ENCODE measurements at places on chromosomes 2 and 18. TPM values are rescaled to one million over a fixed set of nuclear protein-coding genes. Genes with fewer than 3 reads are reported as not detected.

GRCh38 chr2:233999182-233999581 lies 51.3 kb upstream of the SPP2 start:
- DNase-seq = peak; percentile 20

- DNase-seq = no peak
These were observed 22.8 kb downstream of the GULP1 start for GRCh38 chr2:188314314-188315054.

GRCh38 chr18:55265130-55265675 lies 305.9 kb upstream of the CCDC68 start:
- DNase-seq = no peak

DNA sequence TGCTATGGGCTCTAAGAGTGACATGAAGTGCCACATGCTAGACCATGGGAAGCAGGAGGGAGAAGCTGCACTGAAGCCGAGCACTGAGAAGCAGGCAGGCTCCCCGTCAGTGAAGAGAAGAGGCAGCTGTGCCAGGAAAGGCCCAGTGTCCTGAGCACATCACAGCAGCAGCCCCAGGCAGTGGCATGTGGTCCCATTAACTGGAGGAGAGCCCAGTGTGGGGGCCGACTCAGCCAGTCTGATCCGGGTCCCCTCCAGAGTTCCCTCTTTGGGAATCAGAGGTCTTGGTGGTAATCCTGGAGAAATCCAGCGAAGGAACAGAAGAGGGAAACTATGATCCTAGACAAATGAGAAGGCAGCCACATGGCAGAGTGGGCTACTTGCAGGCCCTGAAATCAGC lies 96.7 kb upstream of the ACAA2 start:
- DNase-seq = no peak

GRCh38 chr2:123644053-123644452 lies 381.0 kb upstream of the CNTNAP5 start:
- no peak for DNase-seq

GRCh38 chr2:190344276-190344827 lies 963 bp downstream of the INPP1 start:
- DNase-seq = no peak

The PREPL gene
- 27.9 TPM for total RNA-seq
